Activated CD4-positive, alpha-beta T cell treated with anti-CD3 and anti-CD28 coated beads, Interleukin-2, amount 10 ng/mL, durations not matched to agents 7 days and 5 days (primary cell): ENCODE measurements at places on chromosomes 13 and 19.
A peak's percentile ranks its signal among the peaks of the same experiment; 100 is the strongest.

DNA sequence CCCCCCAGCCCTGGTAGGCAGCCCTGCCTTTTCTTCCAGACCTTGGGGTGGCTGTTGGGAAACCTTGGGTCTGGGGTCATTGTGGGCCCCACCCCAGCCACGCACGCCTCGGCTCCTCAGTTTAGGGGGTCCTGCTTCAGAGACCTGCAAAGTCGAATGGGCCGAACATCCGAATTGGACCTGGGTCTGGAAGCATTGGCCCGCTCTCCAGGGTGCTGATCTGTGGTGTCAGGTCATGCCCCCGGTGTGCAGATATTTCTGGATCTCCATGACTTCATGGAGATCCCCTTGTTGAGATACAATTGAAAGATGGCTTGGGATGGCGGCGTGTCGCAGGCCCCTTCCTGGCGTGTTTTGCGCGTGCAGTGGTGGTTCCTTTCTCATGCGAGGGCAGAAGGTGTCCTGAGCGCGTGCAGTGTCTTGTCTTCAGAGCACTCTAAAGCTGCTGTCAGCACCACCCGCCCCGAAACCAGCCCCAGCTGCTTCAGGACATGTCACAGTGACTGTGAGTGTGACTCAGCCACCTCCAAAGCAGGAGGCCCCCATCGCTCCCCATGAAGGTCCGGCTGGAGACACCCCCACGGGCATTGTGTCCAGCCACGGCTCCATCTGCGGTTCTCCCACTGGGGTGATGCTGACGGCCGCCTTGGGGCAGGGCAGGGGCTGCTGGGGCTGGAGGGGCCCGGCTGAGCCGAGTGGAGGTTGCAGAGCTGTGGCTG lies 112.7 kb downstream of the KDM4B start:
- H3K4me1 ChIP-seq: peaks cover 4% of the 10 kb centered on the region
- no peak for DNase-seq
- no peak overlapping the region for H3K4me3 ChIP-seq
- peaks cover 7% of the 10 kb centered on the region for H3K36me3 ChIP-seq

DNA sequence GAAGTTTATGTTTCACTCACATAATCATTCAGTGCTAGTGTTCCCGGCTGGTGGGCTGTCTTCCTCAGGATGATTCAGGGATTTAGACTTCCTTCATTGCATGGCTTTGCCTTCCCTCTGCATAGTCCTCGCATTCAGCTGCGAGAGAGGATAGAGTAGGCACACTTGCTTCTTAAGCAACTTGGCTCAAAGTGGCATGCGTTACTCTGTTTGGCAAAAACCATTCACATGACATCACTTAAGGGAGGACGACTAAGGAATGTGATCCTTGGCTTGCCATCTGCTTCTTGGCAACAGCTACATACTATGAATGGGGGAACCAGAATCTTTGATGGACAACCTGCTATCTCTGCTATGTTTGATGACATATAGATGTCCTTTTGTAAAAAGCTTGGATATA lies 359.3 kb downstream of the TDRD3 start:
- no peaks in the 10 kb centered on the region for H3K27me3 ChIP-seq
- no peak for DNase-seq
- H3K4me3 ChIP-seq: no peak overlapping the region
- H3K27ac ChIP-seq: no peak overlapping the region
- no peaks in the 10 kb centered on the region for H3K4me1 ChIP-seq
- H3K36me3 ChIP-seq: no peaks in the 10 kb centered on the region

GRCh38 chr13:30572859-30573275 lies 44.9 kb upstream of the USPL1 start:
- peaks cover 49% of the 10 kb centered on the region for H3K4me1 ChIP-seq
- no peaks in the 10 kb centered on the region for H3K36me3 ChIP-seq
- H3K27ac ChIP-seq: peak overlapping the region; percentile 93
- H3K27me3 ChIP-seq: peaks cover 4% of the 10 kb centered on the region
- DNase-seq: peak; percentile 39

GRCh38 chr19:19531951-19532805 lies 3.5 kb downstream of the YJEFN3 start:
- H3K4me1 ChIP-seq: peaks cover 15% of the 10 kb centered on the region
- no peak overlapping the region for H3K4me3 ChIP-seq
- DNase-seq: peak; percentile 85
- H3K36me3 ChIP-seq: peaks cover 16% of the 10 kb centered on the region
- no peak overlapping the region for H3K27ac ChIP-seq
- peaks cover 3% of the 10 kb centered on the region for H3K27me3 ChIP-seq

GRCh38 chr19:16698914-16699313 lies 20.7 kb upstream of the NWD1 start:
- no peak overlapping the region for H3K4me3 ChIP-seq
- H3K4me1 ChIP-seq: no peaks in the 10 kb centered on the region
- H3K27me3 ChIP-seq: peaks cover 2% of the 10 kb centered on the region
- no peak overlapping the region for H3K27ac ChIP-seq
- DNase-seq: no peak
- no peaks in the 10 kb centered on the region for H3K36me3 ChIP-seq

DNA sequence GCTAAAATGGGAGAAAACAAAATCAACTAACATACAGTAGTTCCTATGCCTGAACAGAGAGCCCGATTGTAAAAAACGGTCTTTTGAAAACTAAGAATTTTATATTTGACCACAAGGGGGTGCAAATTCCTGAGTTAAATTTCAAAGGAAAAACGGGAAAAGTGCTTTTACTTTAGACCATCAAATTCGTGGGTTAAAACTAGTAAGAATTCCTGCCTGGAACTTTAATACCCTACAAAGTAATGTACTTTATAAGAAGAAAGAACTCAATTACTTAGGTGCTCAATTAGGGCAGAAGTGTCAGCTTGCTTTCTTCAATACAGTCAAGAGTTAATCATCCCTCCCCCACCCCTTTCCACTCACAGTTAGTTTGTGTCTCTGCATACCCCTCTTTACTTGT lies 69.8 kb downstream of the KCNRG start:
- no peak for DNase-seq
- no peaks in the 10 kb centered on the region for H3K27me3 ChIP-seq
- H3K4me3 ChIP-seq: peak overlapping the region; percentile 30
- peaks cover 29% of the 10 kb centered on the region for H3K4me1 ChIP-seq
